ENCODE measurements at places on chromosomes 3 and 15.

DNA sequence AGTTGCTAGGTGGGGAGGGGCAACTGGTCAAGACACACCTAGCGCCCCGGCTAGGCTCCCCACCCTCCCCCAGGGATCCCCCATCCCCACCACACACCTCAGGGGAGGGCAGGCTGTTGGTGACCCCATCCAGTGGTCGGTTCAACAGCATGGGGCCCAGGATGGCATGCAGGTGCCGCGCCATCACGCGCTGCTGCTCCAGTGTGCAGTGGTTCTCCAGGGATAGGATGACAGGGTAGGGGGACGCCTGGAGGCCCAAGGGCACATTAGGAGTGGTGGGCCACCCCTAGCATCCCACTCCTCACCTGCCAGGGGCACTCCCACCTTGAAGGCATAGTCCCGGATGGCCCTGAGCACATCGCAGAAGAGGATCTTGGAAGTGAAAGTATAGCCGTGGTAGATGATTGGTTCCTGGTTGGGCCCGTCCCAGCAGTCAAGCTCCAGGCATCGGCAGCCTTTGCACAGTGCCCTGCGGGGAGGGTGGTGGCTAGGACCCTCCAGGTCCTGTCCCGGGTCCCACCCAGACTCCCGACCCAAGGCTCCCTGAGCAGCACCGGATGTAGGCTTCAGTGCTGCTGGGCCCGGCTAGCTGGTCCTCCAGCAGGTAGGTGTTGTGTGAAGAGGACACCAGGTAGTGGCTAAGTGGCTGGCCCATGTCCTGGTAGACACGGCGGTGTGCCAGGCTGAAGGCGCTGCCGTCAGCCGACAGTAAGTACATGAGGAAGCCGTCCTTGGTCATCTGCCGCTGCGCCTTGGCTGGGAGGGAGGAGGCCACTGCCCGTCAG, 19.4 kb downstream of the VILL start:
- no peak for DNase-seq

- DNase-seq = no peak
These were observed 10.5 kb upstream of the NUDT16 start for GRCh38 chr3:131370935-131371687.

DNA sequence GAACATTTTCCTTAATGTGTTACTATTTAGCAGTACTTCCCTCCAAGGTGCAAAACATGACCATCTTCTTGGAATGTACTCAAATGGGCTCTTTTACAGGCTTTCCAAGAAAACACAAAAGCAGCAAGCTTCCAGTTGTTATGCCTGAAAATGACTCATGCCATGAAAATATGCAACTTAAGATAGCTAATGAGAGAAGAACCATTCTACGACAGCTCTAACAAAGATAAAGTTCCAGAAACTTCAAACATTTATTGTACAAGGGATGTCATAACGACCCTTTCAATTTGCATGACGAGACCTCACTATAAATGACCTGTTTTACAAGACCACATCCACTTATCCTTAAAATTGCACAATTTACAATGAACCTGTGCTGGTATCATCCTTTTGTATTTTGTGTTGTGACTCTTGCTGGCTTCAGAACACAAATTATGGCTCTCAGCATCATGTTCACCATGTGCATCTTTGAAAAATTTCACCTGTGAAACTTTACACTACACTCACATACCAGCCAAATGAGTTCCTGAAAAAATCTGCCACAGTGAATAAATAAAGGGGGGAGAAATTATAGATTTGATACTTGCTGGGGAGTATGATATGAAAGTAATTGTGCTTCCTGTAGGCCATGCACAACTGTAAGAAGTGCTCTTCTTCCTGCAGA, 433.7 kb downstream of the MAGI1 start:
- DNase-seq = no peak

DNA sequence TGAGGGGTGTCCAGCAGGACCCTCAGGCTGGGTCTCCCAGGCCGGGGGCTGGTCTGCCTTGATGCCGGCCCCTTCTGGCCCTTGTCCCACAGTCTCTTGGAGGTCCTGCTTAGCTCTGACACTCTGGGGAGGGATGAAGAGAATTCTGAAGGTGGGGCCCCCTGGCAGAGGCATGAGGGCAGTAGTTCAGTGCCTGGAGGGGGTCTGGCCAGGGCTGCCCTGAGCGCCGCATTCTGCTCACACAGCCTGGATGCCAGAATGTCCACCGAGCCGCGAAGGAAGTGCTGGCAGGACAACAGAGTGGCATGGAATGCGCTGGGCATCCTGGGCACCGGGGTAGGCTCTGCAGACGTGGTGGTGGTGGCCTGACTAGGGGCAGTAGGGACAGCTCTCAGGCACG, 55.5 kb downstream of the SMAD6 start:
- no peak for DNase-seq
